ENCODE measurements at places on chromosomes 11 and 22. TPM values are rescaled to one million over a fixed set of nuclear protein-coding genes. Genes with fewer than 3 reads are reported as not detected.

- H3K27ac ChIP-seq, result no peak overlapping the region
- H3K36me3 ChIP-seq, result no peaks in the 10 kb centered on the region
- no peak for DNase-seq
- no peak overlapping the region for H3K4me3 ChIP-seq
- peaks cover 35% of the 10 kb centered on the region for H3K27me3 ChIP-seq
These were observed 15.0 kb upstream of the ALX4 start for GRCh38 chr11:44324749-44325525.

- H3K27me3 ChIP-seq, result no peaks in the 10 kb centered on the region
- H3K36me3 ChIP-seq, result no peaks in the 10 kb centered on the region
- H3K27ac ChIP-seq, result peak overlapping the region; percentile 99
These were observed 1.0 kb upstream of the TBX1 start for GRCh38 chr22:19759427-19760057.

DNA sequence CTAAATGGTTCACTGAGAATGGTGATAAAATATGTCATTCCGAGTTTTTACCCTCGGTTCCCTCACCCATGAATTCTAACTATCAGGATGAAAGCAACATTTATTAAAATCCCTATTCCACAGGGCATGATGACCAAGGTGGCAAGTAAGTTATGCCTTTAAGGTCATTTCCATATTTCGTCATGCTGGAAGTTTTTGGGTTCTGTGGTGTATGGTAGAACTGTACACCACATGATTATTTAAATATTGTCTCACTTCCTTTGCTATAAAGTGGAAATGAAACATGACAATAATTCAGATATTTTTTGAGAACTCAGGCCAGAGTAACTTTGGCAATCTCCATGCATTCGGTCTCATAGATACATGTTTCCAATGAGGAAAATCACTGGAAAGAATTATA is 68.5 kb upstream of the CARD18 start:
- H3K36me3 ChIP-seq, result no peaks in the 10 kb centered on the region
- H3K4me1 ChIP-seq, result peaks cover 17% of the 10 kb centered on the region
- DNase-seq, result no peak

GRCh38 chr11:26765323-26765722 is 43.5 kb upstream of the SLC5A12 start:
- no peak overlapping the region for H3K27ac ChIP-seq
- H3K36me3 ChIP-seq, result no peaks in the 10 kb centered on the region
- H3K4me1 ChIP-seq, result no peaks in the 10 kb centered on the region
- no peaks in the 10 kb centered on the region for H3K27me3 ChIP-seq

- no peaks in the 10 kb centered on the region for H3K27me3 ChIP-seq
- DNase-seq, result no peak
- peak overlapping the region; percentile 95 for H3K27ac ChIP-seq
- H3K4me3 ChIP-seq, result peak overlapping the region; percentile 83
- peaks cover 47% of the 10 kb centered on the region for H3K4me1 ChIP-seq
- H3K36me3 ChIP-seq, result peaks cover 22% of the 10 kb centered on the region
These were observed 952 bp downstream of the YAP1 start for GRCh38 chr11:102111011-102111786.

GRCh38 chr22:36552289-36552688 is 23.3 kb upstream of the EIF3D start:
- no peaks in the 10 kb centered on the region for H3K36me3 ChIP-seq
- DNase-seq, result no peak
- peaks cover 12% of the 10 kb centered on the region for H3K4me1 ChIP-seq
- H3K27ac ChIP-seq, result no peak overlapping the region

DNA sequence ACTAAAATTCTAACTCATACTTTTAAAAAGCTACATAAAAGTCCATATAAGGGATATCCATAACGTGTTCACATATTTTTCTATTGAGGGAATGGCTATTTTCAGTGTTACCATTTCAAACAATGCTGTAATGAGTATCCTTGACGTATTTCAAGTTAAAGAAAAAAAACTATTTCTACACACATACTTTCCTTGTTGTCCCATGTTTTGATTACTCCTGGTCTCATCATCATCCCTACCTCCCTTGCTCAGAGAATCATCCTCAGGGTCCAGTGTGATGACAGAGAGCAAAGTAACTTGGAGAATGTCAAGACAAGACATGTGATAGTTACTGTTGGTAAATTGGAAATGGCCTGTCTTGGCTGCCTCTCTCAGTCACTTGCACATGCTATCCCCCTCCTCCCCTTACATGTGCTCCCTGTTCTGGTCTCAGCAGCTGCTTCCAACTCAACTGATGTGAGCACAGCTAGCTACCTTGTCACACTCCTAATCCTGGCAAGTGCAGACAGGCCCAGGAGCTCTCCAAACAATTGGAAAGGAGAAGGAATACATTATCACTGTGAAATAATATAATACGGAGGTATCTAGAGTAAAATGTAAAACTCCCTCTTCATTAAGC is 21.8 kb downstream of the NUMA1 start:
- H3K4me1 ChIP-seq, result no peaks in the 10 kb centered on the region
- DNase-seq, result no peak
- H3K27ac ChIP-seq, result no peak overlapping the region
- H3K4me3 ChIP-seq, result no peak overlapping the region
- no peaks in the 10 kb centered on the region for H3K36me3 ChIP-seq

DNA sequence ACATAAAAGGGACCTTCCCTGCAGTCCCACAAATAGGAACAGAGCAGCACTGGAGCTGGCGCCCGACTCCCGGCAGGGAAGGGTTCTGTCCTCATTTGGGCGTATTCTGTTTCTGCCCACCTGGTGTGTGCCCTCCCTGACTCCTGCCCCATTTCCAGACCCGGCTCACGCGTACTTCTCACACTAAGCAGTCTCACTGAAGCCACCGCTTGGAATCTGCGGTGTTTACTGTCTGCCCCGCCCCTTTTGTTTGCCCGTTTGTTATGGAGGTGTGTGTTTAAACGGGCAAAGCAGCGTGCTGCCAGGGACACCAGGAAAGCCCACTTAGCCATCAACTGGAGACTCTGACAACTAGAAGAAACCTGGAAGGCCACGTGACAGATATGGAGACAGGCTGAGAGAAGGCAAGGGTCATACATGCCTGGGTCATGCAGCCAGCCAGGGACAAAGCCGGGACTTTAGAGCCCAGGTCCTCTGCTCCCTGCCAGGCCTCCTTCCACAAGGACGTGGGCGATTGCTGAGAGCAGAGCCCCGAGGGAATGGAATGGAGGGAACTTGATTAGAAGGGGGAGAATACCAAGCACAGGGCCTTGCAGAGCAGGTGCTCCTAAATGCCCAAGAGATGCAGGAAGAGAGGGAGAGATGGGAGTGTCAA is 8.7 kb upstream of the EFCAB6 start:
- H3K27me3 ChIP-seq, result no peaks in the 10 kb centered on the region
- H3K27ac ChIP-seq, result no peak overlapping the region
- H3K4me3 ChIP-seq, result no peak overlapping the region

The NUDT22 gene
- 98.8 TPM for total RNA-seq

DNA sequence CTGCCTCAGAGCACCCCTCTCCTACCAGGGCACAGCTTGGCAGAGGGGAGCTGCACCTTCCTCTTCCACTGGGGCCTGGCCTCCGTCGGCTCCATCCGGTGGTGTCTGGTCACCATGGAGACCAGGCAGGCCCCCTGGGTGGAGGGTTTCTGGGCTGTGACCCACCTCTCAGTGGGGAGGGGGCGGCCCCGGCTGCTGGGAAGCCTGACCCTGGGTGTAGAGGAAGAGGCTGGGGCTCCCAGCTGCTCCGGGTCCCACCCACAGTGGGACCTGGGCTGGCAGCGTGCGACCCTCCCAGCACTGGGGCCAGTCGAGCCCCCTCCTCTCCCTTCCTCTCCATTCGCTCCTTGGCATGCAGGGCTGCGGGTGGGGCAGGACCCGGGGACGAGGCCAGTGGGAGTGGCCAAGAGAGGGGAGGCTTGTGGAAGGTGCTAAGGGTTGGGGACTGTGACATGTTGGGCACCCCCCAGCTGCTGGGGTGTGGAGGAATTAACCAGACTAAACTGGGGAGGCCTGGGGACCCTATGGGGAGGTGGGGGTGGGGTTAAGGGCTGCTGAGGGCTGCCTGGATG is 46.8 kb downstream of the BRSK2 start:
- H3K36me3 ChIP-seq, result no peaks in the 10 kb centered on the region
- peak overlapping the region; percentile 41 for H3K27ac ChIP-seq
- DNase-seq, result no peak
- no peaks in the 10 kb centered on the region for H3K27me3 ChIP-seq

DNA sequence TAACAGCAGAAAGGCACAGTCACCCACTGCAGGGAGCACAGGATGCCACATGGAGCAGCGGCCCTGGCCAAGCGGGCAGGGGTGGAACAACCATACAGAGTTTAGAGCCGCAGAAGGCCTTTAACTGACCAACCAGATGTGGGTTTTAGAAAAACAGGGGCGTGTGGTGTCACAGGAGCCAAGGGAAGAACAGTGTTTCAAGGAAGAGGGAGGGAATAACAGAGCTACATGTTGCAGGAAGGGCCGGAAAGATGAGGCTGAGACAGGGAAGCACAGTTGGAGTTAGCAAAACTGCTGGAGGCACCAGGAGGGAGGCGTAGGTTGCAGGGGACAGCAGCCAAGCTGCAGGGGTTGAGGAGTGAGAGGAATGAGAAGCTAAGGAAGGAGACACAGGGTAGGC is 7.8 kb upstream of the NAA40 start:
- H3K4me1 ChIP-seq, result no peaks in the 10 kb centered on the region
- no peak for DNase-seq
- H3K4me3 ChIP-seq, result no peak overlapping the region
- H3K36me3 ChIP-seq, result no peaks in the 10 kb centered on the region
- H3K27ac ChIP-seq, result no peak overlapping the region
